Ovary (tissue), 10 donors: ENCODE measurements at places on chromosomes 13 and 19. TPM values are rescaled to one million over a fixed set of nuclear protein-coding genes. Genes with fewer than 3 reads are reported as not detected.

Gene CPT1C
- 6.4 TPM for total RNA-seq

Gene CASP14
- total RNA-seq, result not detected

Gene PDX1
- total RNA-seq, result not detected

Gene CD79A
- 0.25 TPM for total RNA-seq

Gene RPS16
- total RNA-seq, result 3,688 TPM

Gene DCLK1
- total RNA-seq, result 8.3 TPM

DNA sequence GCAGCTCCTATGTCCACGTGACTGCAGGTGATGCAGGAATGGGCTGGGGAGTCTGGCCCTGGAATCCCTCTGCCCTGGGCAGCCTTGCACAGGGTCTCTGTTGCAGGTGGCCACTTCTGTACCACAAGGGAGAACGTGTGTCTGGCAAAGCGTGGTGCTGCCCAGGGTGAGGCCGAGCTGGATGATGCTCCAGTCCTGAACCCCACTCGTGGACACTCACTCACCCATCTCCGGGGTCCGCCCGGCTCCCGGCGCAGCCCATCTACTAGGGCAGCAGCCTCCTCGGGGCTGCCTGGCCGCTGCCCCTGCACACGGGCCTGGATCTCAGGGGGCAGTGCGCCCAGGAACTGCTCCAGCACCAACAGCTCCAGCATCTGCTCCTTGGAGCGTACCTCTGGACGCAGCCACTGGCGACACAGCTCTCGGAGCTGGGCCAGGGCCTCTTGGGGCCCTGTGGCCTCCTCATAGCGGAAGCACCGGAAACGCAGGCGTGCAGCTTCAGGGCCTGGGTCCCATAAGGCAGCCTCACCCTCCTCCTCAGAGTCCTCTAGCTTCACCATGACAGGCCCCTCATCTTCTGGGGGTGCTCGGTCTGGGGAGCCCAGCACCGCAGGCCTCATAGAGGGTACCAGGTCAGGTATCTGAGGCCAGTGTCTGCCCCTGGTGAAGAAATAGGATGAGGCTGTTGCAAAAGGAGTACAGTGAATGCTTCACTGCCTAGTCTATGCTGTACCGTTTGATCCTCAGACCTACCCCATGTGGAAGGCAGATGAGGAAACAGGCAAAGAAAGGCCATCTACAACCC, 2.2 kb downstream of the MZF1 start:
- peak; percentile 60 for DNase-seq
- no peak overlapping the region for H3K27ac ChIP-seq
- no peak overlapping the region for H3K4me3 ChIP-seq
- H3K4me1 ChIP-seq, result peaks cover 7% of the 10 kb centered on the region
- H3K36me3 ChIP-seq, result no peaks in the 10 kb centered on the region

DNA sequence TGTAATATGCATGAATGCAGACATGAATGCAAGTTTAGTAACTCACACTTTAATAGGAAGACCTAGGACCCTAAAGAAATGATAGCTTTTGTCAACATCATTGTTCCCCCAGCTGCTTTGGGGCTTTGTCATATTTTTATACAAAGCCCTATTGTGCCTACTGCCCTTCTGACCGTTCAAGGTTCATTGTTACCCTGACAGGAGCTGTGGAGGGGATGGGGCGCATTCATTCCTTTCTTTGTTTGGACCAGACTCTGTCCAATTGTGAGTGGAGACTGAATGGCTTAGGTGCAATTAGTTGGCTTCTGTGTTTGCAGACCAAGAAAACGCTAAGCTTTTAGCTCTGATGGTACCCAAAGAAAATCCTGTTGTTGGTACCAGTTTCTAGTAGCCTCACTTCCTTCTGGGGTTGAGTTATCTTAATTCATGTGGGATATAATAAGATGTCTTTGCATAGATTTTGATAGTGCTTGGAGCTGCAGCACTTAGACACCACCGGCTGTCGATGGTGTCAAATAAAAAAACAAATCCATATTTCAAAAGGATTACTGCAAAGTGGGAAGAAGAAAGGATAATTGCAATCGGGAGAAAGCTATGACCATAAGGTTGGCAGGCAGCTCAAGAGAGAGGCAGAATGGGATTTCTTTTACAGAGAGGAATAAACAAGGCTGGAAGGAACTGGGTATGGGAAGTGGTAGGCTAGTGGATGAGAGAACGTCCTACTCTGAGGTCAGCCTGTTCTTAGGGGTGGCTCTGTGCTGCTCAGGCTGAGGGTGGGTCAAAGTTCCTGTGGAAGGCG, 133.9 kb upstream of the TMTC4 start:
- no peaks in the 10 kb centered on the region for H3K36me3 ChIP-seq
- no peak overlapping the region for H3K27ac ChIP-seq
- H3K4me1 ChIP-seq, result no peaks in the 10 kb centered on the region
- no peak for DNase-seq
- H3K27me3 ChIP-seq, result no peaks in the 10 kb centered on the region
- H3K4me3 ChIP-seq, result no peak overlapping the region

DNA sequence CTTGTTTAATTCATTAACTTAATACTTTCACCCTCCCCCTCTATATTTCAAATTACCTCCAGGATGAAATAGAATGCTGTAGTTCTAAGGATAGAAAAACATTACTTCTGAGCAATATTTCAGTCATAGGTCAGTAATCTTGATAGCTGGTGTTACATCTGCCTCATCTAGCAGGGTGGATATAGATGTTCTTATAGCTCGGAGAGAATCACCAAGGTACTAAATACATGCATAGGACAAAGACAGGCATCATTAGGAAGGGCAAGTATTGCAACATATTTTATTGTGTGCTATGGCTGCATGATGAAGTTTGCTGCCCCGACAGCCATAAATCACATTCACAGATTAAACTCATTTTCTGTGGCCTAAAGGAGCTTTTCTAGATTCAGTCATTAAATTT, 601.0 kb downstream of the FGF9 start:
- no peaks in the 10 kb centered on the region for H3K4me1 ChIP-seq
- no peaks in the 10 kb centered on the region for H3K36me3 ChIP-seq
- H3K27ac ChIP-seq, result no peak overlapping the region
- DNase-seq, result no peak
- H3K4me3 ChIP-seq, result no peak overlapping the region
- no peaks in the 10 kb centered on the region for H3K27me3 ChIP-seq

DNA sequence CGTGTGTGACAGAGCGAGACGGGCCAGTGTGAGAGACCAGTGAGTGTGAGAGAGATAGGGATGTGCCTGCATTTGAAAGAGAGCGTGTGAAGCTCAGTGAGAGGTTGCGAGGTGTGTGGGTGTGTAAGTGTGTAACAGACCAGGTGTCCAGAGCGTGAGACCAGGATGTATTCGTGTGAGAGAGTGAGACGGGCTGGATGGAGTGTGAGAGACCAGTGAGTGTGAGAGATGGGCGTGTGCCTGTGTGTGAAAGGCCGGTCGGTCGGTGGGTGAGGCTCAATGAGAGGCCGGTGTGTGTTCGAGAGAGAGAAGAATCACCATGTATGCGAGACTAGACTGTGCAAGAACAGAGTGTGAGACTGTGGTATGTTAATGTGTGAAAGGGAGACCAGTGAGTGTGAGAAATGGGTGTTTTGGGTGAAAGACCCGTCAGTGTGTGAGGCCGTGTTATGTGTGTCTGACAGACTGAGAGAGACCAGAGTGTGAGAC, 679 bp downstream of the ZNF471 start:
- H3K4me1 ChIP-seq, result peaks cover 4% of the 10 kb centered on the region
- no peaks in the 10 kb centered on the region for H3K36me3 ChIP-seq
- DNase-seq, result no peak

DNA sequence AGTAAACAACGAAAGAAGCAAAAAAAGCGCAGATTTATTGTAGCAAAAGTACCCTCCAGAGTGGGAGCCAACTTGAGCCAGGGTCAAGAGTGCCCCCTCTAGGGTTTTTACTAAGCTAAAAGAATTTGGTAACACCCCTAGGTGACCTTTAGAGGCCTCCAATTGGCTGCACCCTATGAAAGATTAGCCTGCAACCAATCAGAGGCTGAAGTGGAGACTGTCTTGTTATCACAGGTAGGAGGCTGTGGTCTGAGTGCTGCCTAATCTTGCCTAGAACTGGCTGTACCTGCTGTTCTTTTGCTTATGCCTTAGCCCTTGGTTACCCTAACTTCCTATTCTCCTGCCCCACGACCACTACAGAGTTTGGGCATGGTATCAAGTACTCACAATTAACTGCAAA, 38.3 kb downstream of the ANKRD10 start:
- H3K27ac ChIP-seq, result no peak overlapping the region
- H3K4me1 ChIP-seq, result peaks cover 3% of the 10 kb centered on the region
- no peaks in the 10 kb centered on the region for H3K27me3 ChIP-seq
- no peaks in the 10 kb centered on the region for H3K36me3 ChIP-seq
- DNase-seq, result no peak
- H3K4me3 ChIP-seq, result no peak overlapping the region

- peak; percentile 89 for DNase-seq
- H3K36me3 ChIP-seq, result no peaks in the 10 kb centered on the region
- H3K27ac ChIP-seq, result peak within 1 kb of the TSS; percentile 18
- peaks cover 8% of the 10 kb centered on the region for H3K4me1 ChIP-seq
- no peaks in the 10 kb centered on the region for H3K27me3 ChIP-seq
Observed at GRCh38 chr19:57583521-57584416, at the start of gene ZIK1. Gene ZIK1, plus strand, starts transcription at chr19:57584145. Its CDS starts 212 bp downstream, at chr19:57584357.
